ENCODE measurements at places on chromosomes 2 and 18. TPM values are rescaled to one million over a fixed set of nuclear protein-coding genes. Genes with fewer than 3 reads are reported as not detected.
A peak's percentile ranks its signal among the peaks of the same experiment; 100 is the strongest.

DNA sequence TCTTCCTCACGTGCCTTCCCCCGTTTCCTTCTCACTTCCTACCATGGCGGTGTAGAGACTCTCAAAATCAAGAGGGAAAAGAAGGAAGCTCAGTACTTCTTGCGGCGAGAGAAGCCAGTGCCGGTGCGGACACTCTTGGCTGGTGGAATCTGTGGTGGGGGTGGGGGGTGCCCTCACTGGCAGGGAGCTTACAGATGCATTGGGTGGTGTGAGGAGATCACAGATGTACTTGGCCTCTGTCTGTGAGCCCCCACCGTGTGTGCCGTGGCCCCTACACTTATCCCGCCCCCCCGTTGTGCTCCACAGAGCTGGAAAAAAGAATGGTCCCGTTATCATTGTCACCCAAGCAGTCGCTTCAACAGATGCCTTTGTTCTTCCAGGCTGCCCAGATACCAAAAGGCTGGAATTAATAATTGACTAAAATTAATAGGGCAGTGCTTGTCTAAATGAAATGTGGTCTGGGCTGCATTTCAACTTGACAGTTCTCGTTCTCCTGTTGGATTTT lies 79.8 kb downstream of the VAPA start:
- no peaks in the 10 kb centered on the region for H3K36me3 ChIP-seq
- no peak overlapping the region for H3K4me3 ChIP-seq
- H3K4me1 ChIP-seq, result no peaks in the 10 kb centered on the region
- no peak overlapping the region for H3K27ac ChIP-seq

- H3K36me3 ChIP-seq, result peaks cover 14% of the 10 kb centered on the region
- no peak overlapping the region for H3K27ac ChIP-seq
These were observed 2.5 kb downstream of the TAF4B start for GRCh38 chr18:26228562-26229260.

GRCh38 chr2:145184741-145185651 lies 665.1 kb upstream of the ZEB2 start:
- H3K27ac ChIP-seq, result no peak overlapping the region
- no peak for DNase-seq
- no peaks in the 10 kb centered on the region for H3K36me3 ChIP-seq
- H3K4me3 ChIP-seq, result no peak overlapping the region

DNA sequence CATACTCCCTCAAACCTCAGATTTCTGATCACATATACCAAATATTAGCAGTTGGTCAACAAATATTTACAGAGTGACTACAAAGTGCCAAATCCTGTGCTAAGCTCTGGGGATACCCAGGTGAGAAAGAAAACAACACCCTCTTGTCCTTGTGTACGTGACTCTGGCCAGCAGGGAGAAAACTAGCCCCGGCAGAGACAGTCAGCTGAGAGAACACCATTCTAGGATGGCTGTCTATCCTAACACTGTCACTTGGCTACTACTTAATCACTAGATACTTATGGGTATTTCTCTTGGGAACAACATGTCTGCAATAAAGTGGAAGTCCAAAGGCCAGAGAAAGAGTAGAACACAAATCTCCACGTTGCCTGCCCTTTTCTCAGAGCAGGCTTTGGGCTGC lies 57.9 kb upstream of the CD226 start:
- no peaks in the 10 kb centered on the region for H3K27me3 ChIP-seq
- peaks cover 1% of the 10 kb centered on the region for H3K4me1 ChIP-seq
- no peak overlapping the region for H3K27ac ChIP-seq
- peaks cover 30% of the 10 kb centered on the region for H3K36me3 ChIP-seq
- H3K4me3 ChIP-seq, result no peak overlapping the region

DNA sequence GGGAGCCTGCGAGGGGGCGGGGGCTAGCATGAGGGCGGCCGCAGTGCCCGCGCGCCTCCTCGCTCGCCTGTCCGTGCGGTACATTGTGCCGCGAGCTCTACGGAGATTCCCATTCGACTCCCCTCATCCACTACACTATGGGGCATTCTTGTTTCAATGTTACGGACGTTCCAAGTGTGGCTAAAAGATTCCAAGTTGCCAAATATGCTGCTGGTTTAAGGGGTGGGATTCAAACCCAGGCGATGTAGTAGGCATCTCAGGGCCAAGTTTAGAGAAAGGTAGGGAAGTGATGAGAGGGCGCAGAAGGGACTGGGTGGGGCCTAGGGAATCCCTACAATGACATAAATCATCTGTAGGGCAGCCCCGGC lies 10.0 kb upstream of the CRYBA2 start:
- no peak overlapping the region for H3K27ac ChIP-seq
- peaks cover 4% of the 10 kb centered on the region for H3K4me1 ChIP-seq
- H3K27me3 ChIP-seq, result peaks cover 57% of the 10 kb centered on the region

DNA sequence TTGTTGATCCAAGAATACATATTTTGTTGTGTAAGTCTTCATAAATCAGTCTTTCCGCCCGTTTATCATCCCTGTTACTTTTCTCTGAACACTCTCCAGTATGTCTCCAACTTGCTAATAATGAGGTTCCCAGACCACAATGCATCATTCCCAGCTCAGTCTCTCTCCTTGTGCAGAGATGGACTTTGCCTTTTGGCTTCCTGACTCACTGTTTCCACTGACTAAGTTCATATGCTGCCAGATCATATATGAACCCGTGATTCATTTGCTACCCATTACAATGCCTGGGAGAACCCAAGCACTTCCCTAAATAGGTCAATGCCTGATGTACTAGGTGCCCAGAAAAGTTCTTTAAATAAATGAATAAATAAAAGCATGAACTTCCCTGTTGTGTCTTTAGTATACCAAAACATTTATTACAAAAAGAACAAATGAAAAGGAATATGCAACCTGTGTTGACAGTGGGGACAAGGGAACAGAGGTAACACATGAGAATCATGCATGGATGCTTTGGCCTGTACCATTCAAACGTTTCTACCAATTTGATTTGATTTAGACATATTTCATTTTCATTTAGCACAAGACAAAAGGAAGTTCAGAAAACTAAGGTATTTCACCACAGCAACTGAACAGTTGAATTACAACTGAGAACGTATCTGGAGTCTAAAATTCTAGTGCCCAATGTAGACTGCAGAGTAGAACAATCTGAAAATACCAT lies 215.4 kb upstream of the HNRNPA3 start:
- H3K36me3 ChIP-seq, result no peaks in the 10 kb centered on the region
- H3K27me3 ChIP-seq, result peaks cover 10% of the 10 kb centered on the region
- peak overlapping the region; percentile 78 for H3K27ac ChIP-seq
- DNase-seq, result no peak
- H3K4me3 ChIP-seq, result no peak overlapping the region

FTCDNL1 gene
- 2.6 TPM for total RNA-seq

All from activated T-helper 2 cell treated with anti-CD3 and anti-CD28 coated beads, Interferon-gamma antibody, Interleukin-2, Interleukin-4, amounts not matched to agents 10 μg/mL and 5 μg/mL and 100 μg/mL, durations not matched to agents 14 hours and 24 hours and 36 hours (primary cell).